ENCODE measurements at places on chromosomes 5 and 9.

DNA sequence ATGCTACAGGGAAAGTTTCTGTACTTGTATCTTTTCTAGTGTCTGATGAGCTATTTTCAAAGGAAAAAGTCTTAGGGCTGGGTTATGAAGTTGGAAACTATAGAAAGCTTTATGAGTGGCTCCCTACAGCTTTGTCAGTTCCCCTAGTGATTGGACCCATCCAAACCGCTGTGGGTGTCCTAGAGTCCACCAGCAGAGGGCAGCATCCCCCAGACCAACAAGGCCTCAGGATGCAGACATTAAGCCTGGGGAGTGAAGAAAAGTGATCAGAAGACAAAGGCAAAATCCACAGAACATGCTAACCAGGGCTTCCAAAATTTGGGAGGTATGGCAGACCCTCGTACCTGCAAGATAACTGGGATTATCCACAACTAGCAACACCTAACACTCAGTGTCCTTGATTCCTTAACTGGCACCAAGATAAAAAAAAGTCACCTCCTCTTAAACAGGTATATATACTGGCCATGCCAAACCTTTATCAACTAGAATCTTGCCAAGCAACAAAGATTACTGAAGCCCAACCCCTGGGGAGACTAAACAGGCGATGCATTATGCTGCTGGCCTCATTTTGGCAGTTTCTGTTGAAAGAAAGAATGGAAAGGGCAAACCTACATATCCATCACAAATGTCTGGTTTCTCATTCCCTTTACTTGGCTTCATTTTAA lies 110.4 kb upstream of the NR5A1 start:
- peak; percentile 74 for DNase-seq

- DNase-seq: no peak
Observed at GRCh38 chr5:90056911-90057705, 352.4 kb downstream of the CETN3 start.

- no peak for DNase-seq
Observed at GRCh38 chr5:139435676-139436075, 3.6 kb downstream of the DNAJC18 start.

GRCh38 chr5:143554187-143554717 lies 150.8 kb upstream of the NR3C1 start:
- no peak for DNase-seq

- no peak for DNase-seq
Observed at GRCh38 chr5:100855937-100856430, 47.1 kb downstream of the ST8SIA4 start.

GRCh38 chr9:27382308-27382707 lies 85.4 kb upstream of the EQTN start:
- no peak for DNase-seq

DNA sequence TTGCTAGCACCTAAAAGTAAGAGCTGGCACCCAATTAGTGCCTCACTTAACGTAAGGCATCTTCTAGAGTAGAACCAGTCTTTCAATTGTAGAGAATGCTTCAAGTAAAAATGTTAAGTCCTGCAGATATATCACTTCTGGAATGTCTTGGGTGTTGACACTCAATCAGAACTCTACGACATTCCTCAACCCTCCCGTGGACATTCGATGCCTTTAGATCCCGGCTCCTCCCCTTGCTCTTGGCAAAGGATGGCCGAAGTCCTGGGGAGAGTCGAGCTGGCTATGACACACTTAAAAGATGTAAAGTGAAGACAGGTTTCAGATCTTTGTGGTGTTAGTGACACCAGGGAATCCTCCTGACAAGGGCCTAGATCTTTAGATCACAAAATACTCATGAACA lies 87.5 kb upstream of the ERCC6L2 start:
- DNase-seq: no peak

DNA sequence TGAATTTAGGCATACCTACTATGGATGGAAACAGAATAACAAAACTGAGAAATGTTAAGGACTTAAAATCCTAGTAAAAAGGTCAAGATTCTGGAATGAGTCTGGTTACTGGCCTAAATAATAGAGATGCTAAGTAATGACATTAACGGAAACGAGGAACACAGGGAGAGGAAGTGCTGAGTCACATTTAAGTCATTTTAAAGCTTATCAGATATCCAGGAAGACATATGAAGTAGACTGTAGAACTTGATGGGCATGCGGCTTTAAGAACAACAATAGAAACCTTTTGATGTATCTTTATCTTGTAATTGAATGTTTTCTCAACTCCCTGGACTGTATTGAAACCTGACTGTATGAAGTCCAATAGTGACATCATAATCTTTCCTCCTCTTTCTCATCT lies 1251.4 kb upstream of the CDH6 start:
- DNase-seq: no peak

DNA sequence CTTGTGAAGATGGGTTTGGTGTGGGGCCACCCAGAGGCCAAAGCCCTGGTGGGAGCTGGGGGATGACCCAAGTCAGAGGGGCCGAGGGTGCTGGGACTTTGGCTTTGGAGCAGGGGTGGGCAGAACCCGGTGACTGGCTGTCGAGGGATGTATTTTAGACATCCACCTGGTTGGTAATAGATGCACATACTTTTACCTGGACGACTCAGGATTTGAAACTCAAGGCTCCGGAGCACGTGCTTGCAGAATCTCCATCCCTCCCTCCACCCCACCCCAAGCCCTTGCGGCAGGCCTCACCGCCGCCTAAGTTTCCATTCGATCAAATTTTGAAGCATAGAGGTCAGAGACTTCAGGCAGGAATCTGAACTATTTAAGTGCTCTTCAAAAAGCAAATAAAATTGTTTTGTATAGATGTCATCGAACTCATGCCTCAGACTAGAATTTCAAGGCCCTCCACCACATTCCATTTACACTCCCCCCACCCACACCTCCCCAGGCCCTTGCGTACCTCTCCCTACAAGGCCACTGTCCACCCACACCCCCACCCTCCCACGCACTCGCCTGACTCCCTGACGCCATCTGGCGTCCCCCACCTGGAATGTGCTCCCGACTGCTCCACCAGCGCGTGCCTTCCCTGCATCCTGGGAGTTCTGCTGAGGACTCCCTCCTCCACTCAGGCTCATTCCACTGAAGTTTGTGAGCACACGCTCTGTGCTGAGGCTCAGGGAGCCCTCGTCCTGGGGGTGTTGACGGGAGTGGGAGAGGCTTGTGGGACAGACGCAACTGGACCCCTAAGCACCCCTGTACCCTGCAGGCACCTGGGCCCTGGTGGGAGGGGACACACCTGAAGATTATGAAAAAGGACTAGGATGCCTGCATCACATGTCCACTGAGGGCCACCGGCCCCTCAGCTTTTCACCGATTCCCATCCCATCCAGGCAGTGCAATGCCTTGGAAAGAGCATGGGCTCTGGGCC lies 56.4 kb upstream of the RPL26L1 start:
- DNase-seq: no peak
